Uterus (tissue), 4 donors: ENCODE measurements at places on chromosomes 12 and 14. TPM values are rescaled to one million over a fixed set of nuclear protein-coding genes. Genes with fewer than 3 reads are reported as not detected.

GRCh38 chr12:117481470-117481869 lies 120.0 kb upstream of the NOS1 start:
- DNase-seq = no peak

DNA sequence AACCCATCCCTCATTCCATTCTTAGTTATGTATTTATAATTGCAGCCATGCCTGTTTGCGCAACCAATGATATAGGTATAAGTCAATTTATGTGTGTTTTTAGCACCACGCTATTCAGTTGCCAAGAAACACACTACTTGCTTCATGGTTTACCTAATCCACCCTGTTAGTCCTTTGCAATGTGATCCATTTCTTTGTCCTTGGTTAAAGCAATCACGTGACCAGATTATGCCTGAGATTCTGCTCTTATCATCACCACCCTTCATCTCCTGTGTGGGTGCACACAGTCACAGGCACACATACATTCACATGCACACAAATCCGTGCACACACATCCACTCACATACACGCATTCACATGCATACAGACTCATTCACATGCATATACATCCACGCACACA lies 52.3 kb upstream of the KCNA5 start:
- DNase-seq = no peak

GRCh38 chr14:69539631-69540410 lies 34.9 kb downstream of the CCDC177 start:
- DNase-seq = no peak

DNA sequence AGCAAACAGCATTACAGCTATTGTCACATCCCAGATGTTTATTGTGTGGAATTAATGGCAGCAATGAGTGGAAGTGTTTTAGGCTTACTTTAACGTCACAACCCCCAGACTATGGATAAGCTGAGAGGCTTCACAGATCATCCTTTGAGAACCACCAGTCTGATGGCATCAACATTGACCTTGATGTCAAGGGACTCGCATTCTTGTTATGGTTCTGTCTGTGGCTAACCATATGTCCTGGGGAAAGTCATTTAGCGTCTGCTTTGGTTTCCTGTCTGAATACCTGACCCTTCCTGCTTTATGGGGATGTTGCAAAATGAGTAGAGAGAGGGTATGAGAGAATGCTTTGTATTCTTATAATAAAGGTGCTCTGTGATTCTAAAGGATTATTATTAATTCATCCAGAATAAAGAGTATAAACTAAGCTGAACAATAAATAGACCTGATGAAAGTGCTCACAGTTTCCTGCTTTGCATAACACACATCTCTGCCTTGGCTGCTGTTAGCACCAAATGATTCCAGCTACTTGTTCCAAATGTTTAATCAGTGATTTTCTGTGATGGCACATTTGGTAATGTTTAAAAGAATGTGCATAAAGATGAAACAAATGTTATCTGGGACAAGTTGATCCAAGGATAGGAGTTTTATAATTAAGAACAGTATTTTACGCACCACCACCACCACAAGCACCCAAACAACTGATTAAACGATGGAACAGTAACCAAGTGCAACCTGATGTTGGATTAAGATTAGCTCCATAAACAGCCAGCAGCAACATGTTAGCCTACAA lies 116.9 kb upstream of the LRIG3 start:
- DNase-seq = no peak

- no peak for DNase-seq
Measured at GRCh38 chr12:101908395-101908794, 31.0 kb downstream of the DRAM1 start.

DNA sequence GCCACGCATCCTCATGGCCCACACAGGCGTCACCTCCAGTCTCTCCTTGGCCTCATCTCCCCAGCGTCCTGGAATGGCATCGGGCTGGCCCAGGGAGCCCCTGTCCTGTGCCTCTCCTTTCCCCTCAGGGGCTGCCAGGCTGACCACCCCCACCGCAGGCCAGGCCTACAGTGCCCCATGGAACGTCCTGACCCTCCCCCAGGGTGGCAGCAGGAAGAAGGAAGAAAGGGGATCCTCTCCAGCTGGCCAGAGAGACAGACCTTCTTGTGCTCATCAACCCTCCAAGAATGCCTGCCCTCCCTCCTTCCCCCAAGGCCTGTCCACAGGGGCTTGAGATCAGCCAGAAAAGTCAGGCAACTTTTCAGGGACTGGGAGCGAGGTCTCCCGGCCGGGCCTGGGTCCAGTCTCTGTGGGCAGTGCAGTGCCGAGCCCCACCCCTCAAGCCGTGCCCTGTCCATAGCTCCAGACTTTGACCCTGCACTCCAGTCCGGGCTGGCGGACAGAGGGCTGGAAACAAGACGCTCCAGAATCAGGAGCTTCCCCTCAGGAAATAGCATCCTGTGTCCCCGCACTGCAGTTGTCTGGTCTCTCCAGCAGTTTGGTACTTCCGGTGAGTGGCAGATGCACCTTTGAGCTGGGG lies at the start of gene DAO:
TSS of gene DAO (plus strand) at position 478 of the 640 bp plus-strand sequence. CDS start 4,915 bp downstream, outside the sequence.
- DNase-seq = no peak

DNA sequence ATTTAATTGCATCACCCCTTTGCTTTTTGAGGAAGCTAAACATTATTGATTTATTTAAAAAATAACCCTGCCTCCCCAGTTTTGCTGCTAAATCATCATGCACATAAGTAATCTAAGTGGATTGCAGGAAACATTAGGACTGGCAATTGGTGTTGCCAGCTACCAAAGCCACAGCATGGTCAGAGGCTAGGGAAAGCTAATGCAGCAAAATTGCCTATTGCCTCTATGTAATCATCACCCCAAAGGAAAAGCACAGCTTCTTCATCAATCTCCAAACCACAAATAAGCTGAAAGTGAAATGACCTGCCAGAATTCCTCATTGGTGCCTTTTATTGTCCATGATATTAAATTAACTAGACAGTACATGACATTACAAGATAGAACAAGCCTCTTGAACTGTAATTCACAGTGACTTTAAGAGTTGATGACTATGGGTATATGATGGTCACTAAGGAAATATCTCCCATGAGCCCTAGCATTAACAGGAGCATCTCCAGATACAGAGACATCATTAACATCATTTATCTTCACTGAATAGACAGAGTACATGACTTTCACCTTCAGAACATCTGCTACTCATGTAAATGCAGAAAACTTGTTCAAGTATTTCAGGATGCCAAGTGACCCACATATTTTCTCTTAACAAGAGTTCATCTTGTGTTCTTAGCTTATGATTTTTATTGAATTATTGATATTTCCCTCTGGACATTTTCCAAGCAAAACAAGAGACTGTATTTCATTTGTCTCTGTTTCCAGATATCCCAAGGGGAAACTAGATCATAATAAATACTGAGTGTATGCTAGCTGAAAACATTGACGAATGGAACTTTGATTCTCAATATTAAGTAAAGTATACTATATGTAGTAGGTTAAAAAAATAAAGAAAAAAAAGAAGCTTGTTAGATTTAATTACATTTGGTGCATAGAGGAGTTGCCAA lies 29.4 kb downstream of the PTPRR start:
- DNase-seq = no peak

DNA sequence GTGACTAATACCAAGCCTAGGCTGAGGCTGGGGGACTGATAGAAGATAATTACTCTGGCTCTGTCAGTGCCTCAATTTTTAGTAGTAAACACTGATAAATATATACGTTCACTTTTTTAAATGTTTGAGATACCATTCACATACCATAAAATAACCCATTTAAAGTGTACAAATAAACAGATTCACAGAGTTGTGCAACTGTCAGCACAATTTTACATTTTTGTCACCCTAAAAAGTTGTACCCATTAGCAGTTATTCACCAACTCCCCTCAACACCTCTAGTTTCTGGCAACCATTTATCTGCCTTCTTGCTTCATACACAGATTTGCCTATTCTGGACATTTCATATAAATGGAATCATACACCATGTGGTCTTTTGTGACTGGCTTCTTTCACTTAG lies 15.1 kb downstream of the PPP1R12A start:
- no peak for DNase-seq

DNA sequence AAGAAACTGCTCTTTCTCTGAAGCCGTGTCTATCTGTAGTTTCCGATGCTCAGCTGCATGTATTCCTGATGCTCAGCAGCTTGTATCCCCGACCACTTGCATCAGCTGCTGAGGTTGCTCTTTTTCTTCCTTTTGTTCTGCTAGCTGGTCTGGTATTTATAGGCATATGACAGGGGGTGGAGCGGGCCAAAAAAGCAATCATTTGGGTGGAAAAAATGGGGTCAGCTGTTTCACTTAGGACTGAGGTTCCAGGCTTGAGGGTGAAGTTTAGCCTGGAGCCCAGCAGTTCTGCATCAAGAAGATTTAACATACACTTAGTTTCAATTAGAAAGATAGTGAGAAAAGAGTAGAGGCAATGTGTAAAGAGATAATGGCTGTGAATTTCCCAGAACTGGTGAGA lies 23.6 kb upstream of the AMN1 start:
- no peak for DNase-seq

- no peak for DNase-seq
Measured at GRCh38 chr12:2356601-2357125, 303.9 kb downstream of the CACNA1C start.

DNA sequence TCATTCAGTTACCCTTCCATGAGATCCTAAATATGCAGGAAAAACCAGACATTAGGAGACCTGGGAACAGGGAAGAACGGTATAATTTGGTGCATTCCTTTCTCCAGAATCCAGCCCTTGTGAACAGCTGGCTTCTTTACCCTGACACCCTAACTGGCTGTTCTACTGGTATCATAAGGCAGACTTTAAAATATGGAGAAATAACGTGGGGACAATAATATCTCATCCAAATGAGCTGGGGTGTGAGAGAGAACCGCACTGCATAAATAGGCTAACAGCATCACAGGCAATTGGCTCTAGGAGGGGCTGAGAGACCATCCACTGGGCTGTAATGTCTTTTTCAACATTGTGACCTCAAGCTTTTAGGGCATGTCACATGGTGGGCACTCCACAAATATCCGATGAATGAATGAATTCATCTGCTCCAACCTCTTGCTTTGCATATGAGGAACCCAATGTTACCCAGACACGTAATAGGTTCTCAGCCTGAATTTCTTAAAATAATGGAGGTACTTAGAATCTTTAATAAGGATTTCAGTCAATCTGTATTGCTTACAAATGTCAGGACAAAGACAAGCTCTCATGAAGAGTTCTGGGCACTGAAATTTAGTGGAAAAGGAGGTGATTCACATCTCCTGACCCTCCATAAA lies 157.9 kb downstream of the SAMD4A start:
- no peak for DNase-seq

- no peak for DNase-seq
Measured at GRCh38 chr12:74401035-74401434, 136.6 kb upstream of the ATXN7L3B start.

DNA sequence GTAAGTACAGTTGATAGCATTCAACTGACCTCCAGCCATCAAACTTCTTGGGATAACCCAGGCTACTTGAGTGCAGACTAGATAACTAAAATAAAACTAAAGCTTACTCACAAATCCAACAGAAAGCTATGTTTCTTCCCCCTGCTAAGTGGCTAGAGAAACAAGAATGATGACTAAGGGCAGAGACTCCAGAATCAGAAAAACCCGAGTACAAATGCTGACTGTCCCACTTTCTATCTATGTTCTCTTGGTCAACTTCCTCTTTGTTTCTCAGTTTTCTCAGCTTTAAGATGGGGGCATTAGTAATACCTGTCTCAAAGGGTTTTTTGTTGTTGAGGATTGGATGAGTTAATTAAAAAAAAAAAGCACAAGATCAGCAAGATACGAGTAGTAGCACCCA lies 6.1 kb upstream of the NUAK1 start:
- DNase-seq = no peak

DNA sequence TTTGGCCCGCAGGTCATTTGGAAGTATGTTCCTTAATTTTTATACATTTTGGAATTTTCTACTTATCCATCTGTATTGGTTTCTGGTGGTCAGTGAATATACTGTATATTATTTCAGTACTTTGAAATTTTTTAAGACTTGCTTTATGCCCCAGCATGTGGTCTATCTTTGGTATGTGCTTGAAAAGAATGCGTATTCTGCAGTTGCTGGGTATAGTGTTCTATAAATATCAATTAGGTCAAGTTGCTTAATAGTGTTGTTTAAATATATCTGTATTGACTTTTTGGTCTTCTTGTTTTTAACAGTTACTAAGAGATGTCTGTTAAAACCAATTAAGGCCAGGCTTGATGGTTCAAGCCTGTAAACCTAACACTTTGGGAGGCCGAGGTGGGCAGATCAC lies 21.7 kb upstream of the SIX1 start:
- no peak for DNase-seq

- DNase-seq = no peak
Measured at GRCh38 chr12:58174316-58174715, 232.9 kb downstream of the ATP23 start.

DNA sequence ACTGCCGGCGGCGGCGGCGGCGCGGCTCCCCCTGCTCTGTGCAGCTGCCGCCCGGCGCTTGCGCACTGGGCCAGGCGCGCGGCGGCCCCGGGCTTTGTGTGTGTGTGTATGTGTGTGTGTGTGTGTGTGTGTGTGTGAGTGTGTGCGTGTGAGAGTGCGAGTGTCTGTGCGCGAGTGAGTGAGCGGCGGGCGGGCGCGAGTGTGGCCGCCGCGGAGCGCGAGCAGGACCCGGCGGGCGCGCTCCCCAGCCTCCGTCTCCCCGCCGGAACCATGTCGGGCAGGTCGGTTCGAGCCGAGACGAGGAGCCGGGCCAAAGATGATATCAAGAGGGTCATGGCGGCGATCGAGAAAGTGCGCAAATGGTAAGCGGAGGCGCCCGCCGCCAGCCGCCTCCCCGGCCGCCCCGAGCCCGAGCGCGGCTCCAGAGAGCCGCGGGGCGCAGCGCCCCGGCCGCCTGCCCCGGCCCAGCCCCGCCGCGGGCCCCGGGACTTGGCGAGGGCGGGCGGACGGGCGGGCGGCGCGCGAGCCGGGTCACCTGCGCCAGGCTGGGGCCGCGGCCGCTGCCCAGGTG lies at the start of gene BCL7A:
TSS of gene BCL7A (plus strand) at position 63 of the 571 bp plus-strand sequence. CDS start at position 271, 208 bp downstream.
- DNase-seq = peak; percentile 70

- no peak for DNase-seq
Measured at GRCh38 chr14:34324363-34324795, 137.7 kb downstream of the SPTSSA start.

DNA sequence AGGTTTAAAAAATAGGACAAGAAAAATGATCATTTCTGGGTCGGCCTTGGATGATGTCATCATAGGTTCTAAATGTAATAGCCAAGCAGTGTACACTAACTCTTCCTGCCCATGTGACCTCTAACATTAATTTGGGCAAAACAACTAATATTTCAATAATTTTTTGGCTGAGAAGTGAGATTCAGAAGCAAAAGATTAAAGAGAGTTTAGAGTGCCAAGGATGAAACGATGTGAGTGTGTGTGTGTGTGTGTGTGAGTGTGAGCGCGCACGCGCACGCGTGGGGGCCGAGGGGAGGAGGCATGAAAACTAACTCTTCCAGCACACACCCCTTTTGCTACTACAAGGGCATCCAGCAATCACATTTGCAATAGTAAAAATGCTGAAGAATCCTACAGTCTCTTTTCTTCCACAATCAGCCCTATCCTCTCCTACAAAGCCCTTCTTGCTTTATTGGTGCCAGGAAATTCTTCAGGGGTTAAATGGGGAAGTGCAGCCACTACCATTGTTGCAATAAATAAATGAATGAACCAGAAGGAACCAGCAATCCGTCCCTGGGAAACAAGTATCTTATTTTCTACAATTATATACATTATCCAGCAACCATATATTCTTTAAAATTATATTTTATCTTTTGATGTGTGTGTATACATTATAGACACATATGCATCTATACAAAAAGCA lies 52.9 kb downstream of the PEBP1 start:
- DNase-seq = peak; percentile 60

Gene NFE2
- 1.2 TPM for total RNA-seq

Gene CCDC175
- not detected for total RNA-seq

Gene PTGDR
- total RNA-seq = 0.29 TPM

Gene CLEC6A
- not detected for total RNA-seq

Gene PRIMA1
- total RNA-seq = 4.6 TPM

Gene HCAR2
- total RNA-seq = not detected

Gene SYT1
- 24.3 TPM for total RNA-seq

Gene ZFYVE26
- 22.6 TPM for total RNA-seq

Gene FLRT2
- total RNA-seq = 72.4 TPM
